ENCODE measurements at places on chromosomes 1 and 21.

- no peak for DNase-seq
Measured at GRCh38 chr1:76480827-76481226, 386.5 kb upstream of the ST6GALNAC5 start.

DNA sequence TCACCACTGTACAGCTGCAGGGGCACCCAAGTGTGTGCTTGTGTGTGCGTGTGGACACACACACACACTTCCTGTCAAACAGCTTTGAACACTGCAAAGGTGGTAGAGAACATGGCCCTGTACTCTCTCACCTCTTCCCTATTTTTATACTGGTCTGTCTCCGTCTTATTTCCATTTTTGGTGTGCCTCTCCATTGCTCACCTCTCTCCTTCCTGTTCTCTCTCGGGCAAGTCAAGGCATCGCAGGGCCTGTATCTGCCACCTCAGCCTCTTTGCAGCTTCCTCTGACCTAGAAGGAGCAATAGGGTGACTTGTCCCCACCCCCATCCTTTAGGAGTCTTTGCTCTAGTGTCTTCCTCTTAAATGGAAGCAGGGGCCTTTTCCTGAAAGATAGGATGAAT lies 2.2 kb downstream of the SMCP start:
- DNase-seq: no peak

DNA sequence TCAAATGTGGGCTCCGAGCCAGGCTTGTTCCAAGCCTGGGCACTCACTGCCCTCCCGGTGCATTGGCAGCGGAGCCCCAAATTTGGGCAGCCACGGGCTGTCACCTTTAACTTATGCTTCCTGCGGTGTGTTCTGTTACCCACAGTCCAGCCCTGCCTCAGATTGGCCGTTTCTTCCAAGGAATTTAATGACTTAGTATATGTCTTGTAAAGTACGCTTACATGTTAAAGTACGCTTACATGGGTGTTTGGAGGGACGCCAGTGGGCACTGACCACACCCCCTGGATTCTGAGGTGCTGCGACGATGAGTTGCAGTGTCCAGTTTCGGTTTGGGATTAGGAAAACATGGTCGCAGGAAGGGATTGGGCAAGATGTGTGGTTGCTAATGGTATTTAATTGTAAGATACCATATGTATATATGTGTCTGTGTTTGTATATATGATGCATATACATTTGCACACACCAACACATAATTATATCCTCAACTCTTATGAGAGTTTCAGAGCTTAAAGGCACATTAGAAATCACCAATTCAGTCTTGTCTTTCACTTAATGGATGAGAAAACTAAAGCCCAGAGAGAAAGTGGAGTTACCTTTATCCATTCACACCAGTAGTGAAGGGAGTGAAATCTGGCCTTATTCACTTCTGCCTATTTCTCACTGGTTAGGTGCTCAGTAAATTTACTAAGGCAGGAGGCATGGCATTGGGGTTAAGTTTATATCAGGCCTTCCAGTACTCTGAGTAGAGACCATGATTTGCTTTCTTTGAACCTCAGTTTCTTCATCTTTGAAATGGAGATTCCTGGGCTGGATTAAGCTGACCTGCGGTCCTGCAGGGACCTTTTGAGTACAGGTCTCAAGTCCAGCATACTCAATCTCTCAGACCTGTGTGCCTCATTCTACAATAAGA lies 1.0 kb downstream of the SMYD2 start:
- DNase-seq: no peak

- no peak for DNase-seq
Measured at GRCh38 chr1:36851087-36851486, 183.2 kb downstream of the GRIK3 start.

GRCh38 chr1:204003536-204003935 lies 69.4 kb upstream of the SOX13 start:
- no peak for DNase-seq

DNA sequence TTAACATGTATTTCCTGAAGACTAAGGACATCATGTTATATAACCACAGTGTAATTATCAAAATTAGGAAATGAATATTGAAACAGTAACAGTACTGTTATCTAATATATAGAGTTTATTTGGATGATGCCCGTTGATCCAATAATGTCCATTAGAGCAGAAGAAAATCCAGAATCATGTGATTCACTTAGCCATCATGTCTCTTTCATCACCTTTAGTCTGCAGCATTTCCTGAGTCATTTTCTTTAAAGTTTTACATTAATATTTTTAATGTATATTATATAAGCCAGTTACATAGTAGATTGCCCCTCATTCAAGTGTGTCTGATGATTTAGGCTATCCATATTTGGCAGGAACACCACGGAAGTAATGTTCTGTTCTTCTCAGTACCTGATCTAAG lies 28.9 kb downstream of the MPZL1 start:
- DNase-seq: no peak

- DNase-seq: no peak
Measured at GRCh38 chr1:32345289-32345827, 9.3 kb upstream of the MARCKSL1 start.

DNA sequence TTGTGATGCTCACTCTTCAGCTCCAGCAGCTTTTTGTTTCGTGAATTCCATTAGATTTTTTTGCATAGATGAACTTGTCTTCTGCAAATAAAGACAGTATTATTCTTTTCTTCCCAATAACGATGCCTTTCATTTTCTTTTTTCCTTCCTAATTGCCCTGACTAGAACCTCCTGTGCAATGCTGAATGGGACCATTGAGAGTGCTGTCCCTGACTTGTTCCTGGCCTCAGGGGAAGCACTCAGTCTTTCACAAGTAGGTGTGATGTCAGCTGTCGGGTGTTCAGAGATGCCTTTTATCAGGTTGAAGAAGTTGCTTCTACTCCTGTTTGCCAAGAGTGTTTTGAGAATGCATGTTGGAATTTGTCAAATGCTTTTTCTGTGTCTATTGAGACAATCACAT lies 64.3 kb upstream of the ADARB1 start:
- DNase-seq: no peak

DNA sequence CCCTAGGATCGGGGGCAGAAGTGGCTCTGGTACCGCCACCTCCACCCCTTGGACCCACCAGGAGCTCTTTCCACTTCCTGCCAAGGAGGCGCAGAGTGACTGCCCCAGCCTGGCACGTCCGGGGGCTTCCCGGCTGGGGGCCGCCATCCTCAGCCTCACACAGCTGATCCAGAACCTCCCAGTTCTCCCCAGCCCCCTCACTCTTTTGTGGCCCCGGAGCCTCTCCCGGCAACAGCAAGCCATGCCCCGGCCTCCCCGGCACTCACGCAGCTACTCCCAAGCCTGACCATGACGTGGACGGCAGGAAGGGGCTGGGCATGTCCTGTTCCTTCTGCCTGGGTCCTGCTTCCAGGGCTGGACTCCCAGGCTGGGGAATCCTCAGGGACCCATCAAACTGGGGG lies 17.1 kb downstream of the TP73 start:
- DNase-seq: no peak

DNA sequence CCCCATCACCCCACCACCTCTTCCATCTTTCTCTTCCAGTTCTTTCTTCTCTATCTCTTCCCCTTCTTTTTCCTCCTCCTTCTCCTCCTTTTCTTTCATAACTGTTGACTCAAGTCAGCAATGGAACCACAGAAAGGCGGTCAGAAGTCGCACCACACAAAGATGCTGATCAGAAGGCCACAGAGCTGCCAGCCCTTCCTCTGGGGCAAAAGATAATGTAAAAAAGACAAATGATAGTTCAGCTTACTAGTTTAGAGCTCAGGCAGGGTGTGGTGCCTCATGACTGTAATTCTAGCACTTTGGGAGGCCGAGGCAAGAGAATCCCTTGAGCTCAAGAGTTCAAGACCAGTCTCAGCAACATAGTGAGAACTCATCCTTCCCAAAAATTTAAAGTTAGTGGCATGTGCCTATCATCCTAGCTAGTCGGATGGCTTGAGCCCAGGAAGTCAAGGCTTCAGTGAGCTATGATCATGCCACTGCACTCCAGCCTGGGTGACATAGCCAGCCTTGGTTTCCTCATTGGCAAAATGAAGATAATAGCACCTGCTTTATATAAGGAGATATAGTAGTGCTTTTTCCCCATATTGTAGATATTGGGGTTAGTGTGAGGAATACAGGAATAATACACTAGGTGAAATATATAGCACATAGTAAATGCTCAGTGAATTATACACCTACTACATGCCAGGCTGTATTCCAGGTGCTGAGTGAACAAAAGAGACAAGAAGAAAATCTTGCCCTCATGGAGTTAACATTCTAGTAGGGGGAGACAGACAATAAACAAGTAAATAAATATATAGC lies 12.5 kb upstream of the IGSF3 start:
- DNase-seq: no peak

GRCh38 chr1:201593200-201593921 lies 54.4 kb downstream of the NAV1 start:
- DNase-seq: no peak

GRCh38 chr1:105317976-105318375 lies 1568.3 kb downstream of the AMY1C start:
- DNase-seq: no peak

GRCh38 chr1:241401156-241401555 lies 44.2 kb upstream of the RGS7 start:
- DNase-seq: no peak

GRCh38 chr1:5725855-5726585 lies 266.2 kb downstream of the NPHP4 start:
- no peak for DNase-seq

- DNase-seq: no peak
Measured at GRCh38 chr1:38686927-38687255, 172.7 kb downstream of the RRAGC start.

DNA sequence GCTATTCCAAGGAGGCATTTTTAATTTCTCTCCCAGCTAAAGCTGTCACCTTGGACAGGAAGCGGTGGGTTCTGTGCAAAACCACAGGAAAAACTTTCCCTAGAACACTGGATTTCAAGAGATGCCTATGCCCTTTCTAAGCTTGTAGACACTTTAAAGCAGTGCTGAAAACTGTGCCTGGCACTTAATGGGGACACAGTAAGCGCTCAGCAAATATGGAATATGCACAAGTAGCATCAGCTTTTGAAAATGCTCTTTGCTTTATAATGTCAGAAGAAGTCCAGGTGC lies 50.9 kb upstream of the TARBP1 start:
- no peak for DNase-seq

DNA sequence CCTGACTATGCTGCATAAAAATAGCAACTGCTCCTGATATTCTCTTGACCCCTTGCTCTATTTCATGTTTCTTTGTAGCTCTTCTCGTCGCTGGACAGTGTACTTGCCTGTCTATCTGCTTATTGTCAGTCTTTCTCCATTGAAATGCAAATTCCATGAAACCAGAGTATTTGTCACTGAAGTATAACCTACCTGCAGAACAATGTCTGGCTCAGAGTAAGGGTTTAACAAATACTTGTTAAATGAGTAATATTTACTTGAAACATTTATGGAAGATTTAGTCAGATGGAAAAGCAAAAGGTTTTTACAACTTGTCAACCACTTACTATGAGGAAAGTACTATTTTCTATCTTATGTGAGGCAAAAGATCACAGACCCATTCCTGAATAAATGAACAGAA lies 19.9 kb upstream of the ERICH3 start:
- no peak for DNase-seq

DNA sequence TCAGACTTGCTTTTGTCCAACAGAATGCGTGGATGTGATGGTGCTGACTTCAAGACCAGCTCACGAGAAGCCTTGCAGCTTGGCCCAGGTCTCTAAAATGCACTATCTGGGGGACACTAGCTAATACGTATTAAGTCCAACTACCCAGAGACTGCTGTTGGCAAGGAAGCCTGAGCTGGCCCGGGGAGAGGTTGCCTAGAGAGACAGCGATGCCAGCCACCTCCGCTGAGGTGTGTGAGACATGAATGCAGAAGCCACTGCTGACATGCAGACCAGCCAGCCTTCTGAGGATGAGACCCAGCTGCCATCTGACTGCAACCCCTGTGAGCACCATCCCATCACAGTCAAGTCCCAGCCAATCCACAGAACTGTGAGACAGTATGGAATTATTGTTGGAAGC lies 32.5 kb downstream of the THAP3 start:
- no peak for DNase-seq

DNA sequence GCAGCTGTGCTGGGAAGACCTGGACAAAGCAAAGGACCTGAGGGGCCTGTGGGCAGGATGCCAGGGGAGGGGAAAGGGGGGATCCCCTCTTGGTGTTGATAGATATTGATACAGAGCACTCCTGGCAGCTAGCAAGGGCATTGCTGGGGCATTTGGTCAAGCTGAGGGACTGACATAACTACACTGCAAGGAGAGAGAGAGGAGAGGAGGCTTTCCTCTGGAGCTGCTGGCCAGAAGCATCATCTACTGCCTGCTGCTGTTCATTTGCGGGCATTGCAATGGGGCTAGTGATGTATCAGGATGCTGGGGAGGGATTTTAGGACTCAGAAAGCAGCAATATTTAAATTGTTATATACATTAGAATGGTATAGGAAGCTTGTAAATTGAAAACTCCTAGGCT lies 142.0 kb downstream of the ZNF648 start:
- no peak for DNase-seq

DNA sequence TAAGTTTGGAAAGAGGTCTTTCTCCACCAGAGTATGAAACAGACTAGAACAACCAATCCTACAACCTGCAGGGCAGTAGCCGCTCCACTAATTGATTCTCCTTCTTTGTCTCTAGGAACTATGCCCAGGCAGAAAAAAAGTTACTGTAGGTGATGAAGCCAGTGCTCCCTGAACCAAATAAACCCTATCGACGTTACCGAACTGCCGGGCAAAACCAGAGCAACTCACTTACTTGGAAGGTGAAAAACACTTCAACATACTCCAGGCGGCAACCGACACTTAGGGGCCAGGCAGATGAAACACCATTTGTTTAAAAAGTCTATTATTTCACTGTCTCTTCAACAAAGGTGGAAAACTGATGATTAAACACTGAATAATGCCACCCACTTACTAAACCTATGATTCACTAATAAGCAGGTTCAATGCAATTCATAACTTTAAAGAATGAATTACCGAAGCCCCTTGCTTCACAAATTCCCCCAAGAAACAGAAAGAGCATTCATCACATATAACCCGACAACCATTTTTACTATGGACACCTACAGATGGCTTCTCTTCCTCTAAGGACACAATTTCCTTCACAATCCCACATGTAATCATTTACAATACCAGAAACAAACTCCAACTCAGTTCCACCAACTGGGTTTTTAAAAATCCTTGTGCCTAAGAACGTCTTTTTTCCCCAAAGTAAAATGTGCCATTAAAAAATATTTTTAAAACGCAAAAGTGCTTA lies 1.6 kb downstream of the NRIP1 start:
- DNase-seq: no peak

GRCh38 chr1:113363935-113364334 lies 26.4 kb upstream of the MAGI3 start:
- no peak for DNase-seq

All from germinal center (tissue), 1 donor.